Nephron progenitor cell (in vitro differentiated cells): ENCODE measurements at places on chromosomes 2 and 18.

DNA sequence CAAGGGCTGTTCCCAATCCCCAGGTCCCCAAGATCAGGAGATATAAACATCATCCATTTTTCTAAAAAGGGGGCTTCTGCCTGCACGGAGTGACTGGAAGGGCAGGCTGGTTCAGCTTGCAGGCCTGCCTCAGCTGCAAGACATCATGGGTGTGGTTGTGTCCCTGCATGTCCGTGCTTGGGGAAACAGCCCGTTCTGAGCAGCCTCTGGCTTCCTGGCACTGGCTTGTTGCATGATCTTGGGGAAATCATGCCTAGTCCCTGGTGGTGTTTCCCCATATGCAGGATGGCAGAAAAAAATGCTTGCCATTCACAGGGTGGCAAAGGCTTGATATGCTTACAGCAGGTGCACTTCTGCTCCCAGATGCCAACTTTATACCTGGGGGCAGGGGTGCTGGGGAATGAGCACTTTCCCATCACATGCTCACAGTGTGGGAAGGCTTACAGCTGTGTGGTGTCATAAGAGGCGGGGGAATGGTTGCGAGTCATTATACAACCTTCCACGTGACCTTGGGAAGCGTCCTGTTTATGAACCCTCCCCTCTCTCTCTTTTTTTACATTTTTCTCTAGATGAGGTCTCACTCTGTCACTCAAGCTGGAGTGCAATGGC lies 7.2 kb downstream of the PCARE start:
- DNase-seq = no peak

DNA sequence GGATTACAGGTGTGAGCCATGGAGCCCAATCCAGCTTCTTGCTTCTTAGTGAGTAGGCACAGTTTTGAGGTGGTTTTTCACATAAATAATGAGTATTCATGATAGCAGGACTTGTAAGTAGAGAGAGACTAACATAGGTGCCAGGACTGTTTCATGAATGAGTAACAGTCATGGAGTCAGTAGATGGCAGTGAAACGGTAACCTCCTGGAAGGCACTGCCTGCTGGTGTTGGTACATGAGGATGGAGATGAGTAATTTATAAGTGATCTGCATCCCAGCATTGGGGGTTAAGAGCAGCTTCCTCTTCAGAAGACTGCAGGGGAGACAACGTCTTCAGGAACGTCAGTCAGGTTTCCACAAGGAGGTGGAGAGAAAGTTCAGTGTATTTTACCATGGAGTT lies 143.8 kb downstream of the HAUS1 start:
- no peak for DNase-seq

GRCh38 chr18:58937887-58938267 lies 73.2 kb downstream of the ZNF532 start:
- no peak for DNase-seq

DNA sequence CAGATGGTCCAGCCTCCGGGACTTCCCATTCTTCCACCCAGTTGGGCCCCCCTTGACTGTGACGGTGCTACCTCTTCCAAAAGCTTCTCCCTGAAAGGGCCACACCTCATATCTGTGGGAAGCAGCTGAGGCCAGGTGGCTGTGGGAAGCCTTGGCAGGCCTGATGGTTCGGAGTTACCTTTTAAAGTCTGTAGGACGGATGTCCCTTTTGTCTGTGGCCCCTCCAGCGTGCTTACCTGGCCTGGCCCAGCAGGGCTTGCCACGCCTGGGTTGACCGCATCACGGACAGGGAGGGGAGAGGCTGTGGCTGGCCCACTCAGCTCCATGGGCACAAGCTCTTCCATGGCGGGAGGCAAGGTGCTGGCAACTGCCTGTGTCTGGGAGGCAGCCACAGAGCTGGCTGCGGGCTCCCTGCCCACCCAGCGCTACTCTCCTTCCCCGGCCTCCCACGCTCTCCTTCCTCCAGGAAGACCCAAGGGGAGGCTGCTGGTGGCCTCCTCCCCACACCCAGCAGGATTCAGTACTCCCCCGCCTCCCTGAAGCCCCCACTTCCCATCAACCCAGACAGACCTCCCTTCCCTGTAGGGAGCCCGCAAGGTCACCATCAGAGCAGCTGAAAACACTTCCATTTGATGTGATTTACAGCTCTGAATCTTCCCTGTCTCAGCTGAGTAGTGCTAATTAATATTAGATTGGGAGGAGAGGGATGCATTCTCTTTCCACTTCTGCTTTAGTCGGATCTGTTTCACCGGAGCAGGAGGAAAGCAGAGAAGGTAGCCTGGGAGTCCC lies 52.8 kb downstream of the EDAR start:
- peak; percentile 36 for DNase-seq

DNA sequence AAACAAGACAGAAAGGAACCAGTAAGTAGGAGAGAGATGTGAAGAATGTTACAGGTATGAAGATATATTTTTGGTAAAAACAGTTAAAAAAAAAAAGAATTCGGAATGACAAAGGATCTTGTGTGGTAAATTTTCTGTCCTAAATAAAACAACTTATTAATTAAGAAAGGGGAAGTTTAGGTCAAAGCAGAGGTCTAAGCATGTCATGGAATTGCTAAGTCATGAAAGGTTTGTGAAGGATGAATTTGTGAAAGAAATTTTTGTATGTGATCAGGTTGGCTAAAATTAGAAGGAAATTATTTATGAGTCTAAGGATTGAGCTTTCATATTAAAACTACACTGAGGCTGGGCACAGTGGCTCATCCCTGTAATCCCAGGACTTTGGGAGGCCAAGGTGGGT lies 11.1 kb upstream of the ALPG start:
- no peak for DNase-seq

GRCh38 chr2:182816866-182817265 lies 49.6 kb downstream of the FRZB start:
- no peak for DNase-seq

GRCh38 chr2:43212931-43213330 lies 13.5 kb downstream of the ZFP36L2 start:
- DNase-seq = no peak

- no peak for DNase-seq
Measured at GRCh38 chr2:176096243-176096985, 3.2 kb upstream of the HOXD12 start.

- no peak for DNase-seq
Measured at GRCh38 chr2:138210487-138210886, 246.2 kb downstream of the HNMT start.

DNA sequence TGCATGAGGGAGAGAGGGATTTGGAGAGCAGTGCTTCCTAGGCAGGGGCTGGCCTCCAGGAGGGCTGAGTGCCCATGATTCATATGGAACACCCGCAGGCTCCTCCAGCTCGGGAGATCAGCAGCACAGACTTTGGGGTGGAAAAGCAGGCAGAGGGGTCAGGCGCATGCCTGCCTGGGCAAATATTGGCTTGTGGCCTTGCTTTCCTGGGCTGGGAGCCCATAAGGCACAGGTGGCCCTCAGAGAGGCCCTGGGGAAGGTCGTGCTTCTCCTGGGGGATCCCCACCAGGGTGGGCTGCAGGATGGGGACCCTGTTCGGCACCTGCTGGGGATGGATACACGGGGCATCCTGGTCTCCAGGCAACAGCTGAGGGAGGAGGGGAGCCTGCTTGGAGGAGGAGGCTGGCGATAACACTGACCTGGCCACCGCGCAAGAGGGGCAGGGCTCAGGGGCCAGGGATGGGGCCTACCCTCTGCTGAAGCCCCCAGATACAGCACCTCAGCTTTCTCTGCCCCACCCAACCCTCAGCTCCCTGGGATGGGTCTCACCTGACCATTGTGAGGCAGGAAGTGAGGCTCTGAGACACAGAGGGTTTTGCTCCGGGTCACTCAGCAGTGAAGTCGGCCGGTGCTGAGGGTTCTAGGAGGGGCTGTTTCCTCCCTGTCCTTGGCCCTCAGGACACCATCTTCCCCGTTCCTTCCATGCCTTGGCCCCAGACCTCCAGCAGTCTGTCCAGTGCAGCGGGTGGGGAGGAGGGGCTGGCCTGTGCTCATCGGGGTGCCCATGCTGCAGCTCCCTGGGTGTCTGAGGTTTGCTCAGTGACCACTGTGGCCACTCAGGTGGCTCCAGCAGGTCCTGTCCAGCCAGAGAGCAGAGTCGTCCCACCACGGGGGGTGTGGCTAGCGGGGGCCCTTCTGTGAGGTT lies 12.0 kb downstream of the AQP12A start:
- DNase-seq = no peak

- no peak for DNase-seq
Measured at GRCh38 chr18:48342581-48342980, 66.6 kb downstream of the ZBTB7C start.

GRCh38 chr2:101479810-101480209 lies 4.9 kb upstream of the RFX8 start:
- DNase-seq = no peak

- DNase-seq = no peak
Measured at GRCh38 chr2:62326735-62327134, 130.8 kb downstream of the B3GNT2 start.

GRCh38 chr2:64998658-64999061 lies 9.5 kb downstream of the SLC1A4 start:
- no peak for DNase-seq

DNA sequence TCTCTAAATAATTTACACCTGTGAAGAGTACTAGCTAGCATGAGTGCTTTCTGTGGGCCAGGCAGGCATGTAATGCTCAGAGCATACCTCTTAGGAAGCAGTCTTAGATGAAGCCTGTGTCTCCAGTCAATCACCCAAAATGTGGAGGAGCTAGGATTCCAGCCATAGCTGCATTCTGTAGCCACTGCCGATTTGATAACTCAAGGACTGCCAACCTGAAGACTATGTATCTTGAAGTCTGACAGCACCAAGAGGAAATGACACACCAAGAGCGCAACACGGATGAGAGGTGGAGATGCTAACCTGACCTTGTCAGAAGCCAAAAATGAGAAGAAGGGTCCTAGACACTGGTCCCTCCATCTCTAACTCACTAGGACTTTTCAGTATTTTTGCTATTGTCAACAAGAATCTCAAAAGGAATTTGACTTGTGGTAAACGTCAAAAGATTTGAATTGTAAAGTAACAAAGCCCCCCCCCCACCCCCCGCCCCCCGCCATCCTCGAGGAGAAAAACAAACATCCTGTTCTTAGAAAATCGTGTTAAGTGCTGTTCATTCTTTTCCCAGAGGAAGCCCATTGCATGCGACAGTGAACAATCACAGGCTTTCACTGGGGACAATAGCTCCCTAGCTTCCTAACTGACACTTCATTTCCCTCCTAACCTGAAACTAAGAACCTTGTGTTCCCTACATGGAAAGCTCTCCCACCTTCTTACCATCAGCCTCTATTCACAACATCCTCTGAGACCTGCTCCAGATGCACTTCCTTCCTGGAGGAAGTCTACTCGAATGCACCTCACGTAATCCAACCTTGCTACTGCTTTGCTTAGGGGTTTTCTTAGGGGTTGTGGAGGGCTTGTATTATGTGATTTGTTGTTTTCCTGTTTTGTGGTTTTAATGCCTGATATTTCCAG lies 14.7 kb downstream of the CDC42EP3 start:
- no peak for DNase-seq

DNA sequence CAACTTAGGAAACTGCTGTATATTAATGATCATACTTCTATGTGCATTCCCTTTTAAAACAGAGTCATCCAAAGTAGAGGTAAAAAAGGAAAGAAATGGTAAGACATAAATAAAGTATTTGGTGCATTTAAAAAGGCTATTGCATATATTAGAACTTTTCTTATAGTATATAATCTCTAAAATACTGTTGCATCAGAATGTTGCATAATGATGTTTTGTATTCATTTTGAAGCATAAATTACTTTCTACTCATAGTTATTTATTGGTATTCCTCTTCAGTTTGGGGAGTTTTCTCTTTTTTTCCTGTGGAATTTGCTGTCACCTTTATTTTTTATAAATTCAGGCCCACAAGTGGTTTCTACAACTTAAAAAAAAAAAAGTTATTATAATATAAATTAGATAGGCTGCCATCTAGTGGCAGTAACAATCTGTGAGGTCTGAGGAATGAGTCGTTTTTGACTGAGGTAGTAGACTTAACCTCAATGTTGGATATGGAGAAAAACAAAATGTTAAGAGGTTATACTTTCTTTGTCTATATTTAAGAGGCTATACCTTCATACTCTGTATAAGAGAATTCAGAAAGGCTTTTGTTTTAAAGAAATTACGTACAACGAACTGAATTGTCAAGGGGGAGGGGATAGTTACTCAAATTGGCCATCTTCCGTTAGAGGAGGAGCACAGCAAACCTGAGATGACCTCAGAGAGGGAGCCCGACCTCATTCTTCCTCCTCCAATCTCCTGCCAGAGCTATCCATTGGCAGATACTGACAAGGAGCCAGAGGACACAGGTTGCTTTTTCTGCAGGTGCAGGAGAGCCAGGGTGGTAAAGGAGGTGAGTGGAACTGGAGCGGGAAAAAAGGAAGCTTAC lies 23.8 kb downstream of the ANKAR start:
- no peak for DNase-seq

DNA sequence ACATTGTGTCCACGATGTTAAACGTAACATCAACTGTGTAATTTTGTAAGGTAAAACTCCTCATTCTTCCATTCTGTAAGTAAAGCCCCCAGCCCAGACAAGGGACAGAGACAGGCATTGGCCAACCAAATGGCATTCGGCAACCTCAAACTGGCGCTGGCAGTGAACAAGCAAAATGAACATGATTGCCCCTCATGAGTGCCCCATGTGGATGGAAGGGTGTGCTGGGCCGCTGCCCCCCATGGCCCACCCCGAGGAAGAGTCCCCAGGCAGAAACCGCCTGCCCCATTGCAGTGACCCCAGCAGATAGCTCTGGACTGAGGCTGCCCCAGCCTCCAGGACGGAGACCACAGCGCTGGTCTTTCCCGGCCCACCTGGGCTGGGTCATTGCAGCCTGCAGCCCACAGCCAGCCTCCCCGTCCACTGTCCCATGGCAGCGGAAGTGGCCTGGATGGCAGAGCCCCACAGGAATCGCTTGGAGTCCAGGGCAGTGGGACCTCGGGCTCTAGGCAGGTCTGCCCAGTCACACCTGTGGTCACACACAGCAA lies 220.2 kb downstream of the HDAC4 start:
- DNase-seq = no peak

GRCh38 chr2:177603181-177603580 lies 210.6 kb downstream of the AGPS start:
- DNase-seq = no peak

DNA sequence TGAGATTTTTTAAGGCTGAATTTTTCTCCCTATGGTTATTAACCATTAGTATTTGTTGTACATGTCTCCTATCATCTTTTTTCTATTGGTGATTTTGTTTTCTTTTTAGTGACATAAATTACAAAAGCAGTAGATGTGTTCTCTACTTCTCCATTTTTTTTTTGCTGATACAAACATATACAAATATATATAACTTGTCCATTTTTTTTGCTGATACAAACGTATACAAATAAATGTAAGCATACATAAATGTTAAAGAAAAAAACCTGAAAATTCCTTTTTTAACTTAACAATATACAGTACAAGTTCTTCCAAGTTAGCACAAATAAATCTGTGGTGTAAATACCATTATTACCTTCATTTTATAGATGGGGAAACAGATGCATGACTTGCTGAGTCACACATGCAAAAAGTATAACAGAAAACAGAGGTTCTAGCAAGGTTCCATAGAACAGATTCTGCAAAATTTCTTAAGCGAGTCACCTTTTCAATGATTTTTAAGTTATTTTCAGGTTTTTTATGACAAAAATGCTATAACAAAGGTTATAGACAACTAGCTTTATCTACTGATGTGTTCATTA lies 2.1 kb downstream of the MSGN1 start:
- no peak for DNase-seq
